Tibial nerve (tissue), 4 donors: ENCODE measurements at places on chromosomes 3 and 15.

GRCh38 chr3:116863822-116864589 lies 154.4 kb downstream of the TUSC7 start:
- peak; percentile 14 for DNase-seq

- no peak for DNase-seq
Observed at GRCh38 chr15:94196531-94196930, 34.8 kb upstream of the MCTP2 start.

GRCh38 chr3:94156626-94157025 lies 93.8 kb downstream of the NSUN3 start:
- no peak for DNase-seq

DNA sequence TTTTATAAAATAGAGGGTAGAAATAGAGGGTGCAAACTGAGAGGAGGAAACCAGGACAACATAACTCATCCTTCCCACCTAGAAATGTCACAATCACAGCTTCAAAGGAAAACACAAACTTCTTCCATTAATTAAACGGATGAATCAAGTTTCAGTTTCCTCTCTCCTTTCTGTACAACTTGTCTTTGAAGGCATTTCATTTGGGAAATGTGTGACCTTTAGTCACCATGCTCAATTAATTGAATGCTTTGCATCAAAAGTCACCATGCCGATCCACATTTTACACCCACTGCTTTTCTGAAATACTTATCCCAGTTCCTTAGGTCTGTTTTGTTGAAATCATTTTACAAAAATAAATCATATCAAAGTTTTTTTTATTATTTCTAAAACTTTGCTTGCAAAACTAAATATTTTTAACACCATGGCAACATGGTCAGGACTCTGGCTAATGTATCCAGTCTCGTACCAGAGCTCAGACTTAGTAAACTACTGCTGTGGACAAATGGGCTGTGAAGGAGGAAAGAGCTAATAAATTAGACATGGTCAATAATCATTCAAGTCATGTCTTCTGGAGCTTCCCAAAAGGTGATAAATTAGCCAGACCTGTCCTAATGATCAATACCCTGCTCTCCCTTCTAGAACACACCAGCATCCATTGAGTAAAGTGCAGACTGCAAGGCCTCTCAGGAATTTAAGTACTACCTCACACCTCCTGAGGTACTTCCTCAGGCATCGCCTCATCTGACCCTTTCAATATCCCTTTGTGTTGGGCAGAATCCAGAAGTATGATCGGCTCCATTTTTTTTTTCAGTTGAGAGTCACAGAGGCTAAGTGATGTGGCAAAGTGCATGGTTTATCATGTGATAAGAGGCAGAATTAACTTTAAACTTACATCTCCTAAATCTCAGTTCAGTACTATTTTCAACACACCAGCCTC lies 161.3 kb downstream of the GREM1 start:
- no peak for DNase-seq

DNA sequence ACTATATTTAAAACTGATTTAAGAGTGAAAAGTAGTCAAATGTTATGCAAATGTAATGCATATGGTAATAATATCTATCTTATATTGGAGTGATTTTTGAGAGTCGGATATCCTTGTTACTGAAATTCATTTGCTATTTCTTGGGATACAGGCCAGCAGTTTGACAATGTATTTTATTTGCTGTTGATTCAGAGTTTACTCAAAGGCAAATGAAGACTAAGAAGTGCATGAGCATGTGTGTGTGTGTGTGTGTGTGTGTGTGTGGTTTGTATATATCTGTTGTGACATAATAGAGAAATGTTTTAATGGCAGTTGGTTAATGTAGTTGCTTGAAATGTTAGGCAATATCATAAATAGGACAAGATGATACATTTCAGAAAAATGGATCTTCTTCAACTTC lies 39.0 kb downstream of the UNC13C start:
- DNase-seq: no peak

DNA sequence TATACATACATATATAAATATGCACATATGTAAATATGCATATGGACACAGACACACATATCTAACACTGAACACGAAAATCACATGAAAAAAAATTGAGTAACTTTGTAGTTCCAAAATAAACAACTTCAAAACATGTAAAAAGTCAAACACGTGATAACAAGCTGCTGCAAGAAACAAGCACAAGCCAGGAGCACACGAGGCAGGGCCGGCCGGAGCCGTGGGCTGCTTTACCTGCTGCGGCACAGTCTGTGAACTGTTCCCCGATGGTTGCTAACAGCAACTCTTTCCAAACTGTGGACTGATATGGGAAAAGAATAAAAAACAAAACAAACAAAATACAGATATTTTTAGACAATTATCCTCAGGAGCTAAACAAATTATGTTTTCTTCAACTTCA lies 31.6 kb downstream of the EIF4E3 start:
- DNase-seq: no peak

DNA sequence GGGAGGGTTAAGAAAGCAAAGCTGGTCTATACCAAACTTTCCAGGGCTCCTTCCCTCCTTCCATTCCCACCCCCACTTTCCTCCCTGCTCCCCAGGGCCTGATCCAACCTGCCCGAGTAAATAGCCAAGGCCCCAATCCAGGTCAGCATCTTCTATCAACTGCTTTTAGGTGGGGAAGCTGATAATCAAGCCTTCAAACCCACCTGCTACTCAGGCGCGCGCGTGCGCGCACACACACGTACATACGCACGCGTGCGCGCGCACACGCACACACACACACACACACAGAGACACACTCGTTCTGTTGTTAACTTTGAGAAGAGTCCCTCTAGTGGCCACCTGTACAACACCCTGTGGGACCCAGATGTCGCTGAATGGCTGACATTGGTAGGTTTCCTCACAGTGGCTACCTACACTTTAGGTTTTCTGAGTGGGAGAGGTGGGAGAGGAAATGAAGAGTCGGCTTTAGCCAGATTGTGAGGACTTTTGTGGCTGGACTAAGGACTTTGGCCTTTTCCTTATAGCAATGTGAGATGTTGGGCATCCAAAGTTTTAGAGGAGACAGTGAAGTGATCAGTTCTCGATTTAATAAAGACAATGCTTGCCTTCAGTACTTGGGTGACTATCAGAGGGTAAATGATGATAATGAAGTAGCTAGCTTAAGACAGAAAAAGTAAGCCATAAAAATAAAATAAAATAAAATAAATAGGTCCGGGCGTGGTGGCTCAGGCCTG lies 179.9 kb upstream of the C2CD4B start:
- no peak for DNase-seq

- DNase-seq: peak; percentile 61
Observed at GRCh38 chr15:52100807-52101442, 11.7 kb downstream of the BCL2L10 start.

GRCh38 chr15:76449455-76449854 lies 112.9 kb downstream of the ISL2 start:
- no peak for DNase-seq

DNA sequence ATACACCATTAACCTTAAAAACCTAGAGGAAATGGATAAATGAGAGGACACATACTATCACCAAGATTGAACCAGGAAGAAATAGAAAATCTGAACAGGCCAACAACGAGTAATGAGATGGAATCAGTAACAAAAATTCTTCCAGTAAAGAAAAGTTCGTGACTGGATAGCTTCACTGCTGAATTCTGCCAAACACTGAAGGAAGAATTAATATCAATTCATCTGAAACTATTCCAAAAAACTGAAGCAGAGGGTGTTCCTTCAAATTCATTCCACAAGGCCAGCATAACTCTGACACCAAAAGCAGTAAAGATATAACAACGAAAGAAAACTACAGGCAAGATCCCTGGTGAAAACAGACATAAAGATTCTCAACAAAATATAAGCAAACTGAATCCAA lies 195.8 kb upstream of the GPR149 start:
- no peak for DNase-seq

GRCh38 chr3:195609229-195609628 lies 25.5 kb upstream of the APOD start:
- DNase-seq: no peak

DNA sequence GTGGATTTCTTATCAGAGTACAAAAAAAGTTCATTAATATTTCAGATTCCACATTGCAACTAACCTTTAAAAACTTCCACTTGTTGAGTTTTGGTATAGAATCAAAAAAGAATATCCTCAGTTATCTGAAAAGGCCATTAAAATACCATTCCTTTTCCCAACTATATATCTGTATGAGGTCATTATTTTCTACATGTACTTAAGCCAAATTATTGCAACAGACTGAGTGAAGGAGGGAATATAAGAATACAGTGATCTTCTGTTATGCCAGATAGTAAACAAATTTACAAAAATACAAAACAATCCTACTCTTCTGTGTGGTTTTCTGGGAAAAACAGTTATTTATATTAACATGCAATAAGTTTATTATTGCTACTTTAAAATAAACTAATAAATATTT lies 5.7 kb upstream of the GANC start:
- DNase-seq: no peak

DNA sequence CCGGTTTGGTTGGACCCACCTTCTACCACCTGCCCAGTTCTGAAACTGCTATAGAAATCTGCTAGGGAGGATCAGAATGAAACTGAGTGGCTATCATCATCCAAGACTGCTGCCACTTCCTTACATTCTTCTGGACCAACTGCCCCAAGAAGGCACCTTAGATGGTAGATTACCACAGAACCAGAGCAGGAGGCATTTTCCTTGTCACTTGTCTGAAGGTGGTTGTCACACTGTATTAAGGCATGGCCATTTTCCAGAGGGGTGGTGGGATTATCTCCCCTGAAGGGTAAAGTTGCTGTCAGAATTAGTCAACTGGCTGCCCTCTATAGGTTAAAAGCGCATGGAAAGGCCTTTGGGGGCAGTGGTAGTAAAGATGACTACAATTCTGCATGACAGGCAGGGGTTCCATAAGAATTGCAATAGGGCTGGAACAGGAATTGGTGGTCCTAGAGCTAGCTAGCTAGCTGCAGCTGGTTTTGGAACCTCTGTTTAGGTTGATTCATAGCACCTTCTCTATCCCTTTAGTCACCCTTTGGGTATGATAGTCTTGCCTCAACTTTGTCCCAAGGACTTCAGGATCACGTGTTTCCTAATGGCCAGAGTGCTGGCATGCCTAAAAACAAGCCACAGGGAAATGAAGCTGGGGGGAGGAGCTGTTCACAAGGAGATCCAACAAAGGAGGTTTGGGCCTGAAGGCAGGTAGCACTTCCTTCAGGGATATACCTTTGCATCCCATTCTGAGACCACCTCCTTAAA lies 4.8 kb upstream of the CSPG5 start:
- no peak for DNase-seq

DNA sequence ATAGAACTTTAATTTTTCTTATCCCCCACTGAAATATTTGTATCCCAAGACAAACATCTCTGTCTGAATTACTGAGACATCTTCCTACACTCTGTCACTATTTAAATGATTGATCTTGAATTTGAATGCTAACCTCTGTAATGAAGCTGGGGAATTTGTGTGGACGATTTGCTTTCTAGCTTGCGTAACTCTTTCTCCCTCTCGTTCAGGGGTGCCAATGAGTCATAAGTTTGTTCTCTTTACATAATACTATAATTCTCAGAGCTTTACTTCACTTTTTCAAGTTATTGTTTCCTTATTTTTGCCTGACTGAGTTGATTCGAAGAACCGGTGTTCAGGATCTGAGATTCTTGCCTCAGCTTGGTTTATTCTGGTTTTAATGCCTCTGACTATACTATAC lies 783.3 kb upstream of the CADM2 start:
- no peak for DNase-seq

DNA sequence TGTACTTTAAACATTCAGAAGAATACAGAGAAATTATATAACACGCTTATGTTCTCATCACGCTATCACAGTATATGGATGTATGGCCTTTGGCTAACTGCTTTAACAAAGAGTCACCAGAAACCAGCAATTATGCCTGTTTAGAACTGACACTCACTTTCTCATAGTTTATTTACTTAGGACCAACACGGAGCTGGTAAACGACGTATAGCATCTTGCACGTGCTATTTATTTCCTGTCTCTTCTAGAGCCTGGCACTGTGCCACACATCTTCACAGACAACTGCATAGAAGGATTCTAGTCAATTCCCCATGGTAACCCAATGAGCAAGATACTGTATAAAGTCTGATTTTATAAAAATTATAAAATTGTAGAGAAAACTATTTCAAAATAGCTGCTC lies 43.6 kb downstream of the TBC1D2B start:
- no peak for DNase-seq
